ENCODE measurements at places on chromosomes 3 and 15.

DNA sequence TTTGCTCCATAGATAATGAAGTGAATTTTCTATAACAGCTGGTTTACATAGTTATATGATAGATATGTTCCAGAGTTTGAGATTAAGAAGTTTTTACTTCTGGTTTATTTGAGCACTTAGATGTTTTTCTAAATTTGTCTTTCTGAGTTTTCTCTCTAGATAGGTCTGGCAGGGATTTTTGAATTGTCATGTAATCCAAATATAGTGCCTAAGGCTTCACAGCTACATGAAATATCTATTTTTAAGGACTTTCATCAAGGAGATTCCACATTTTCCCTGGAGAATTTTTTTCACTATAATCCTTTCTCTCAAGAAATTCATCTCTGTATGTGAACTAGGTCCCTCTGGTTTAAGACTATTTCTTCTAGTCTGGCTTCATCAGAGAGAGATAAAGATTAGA lies 12.0 kb downstream of the PPM1L start:
- DNase-seq = no peak

- DNase-seq = no peak
These were observed 58.8 kb downstream of the XXYLT1 start for GRCh38 chr3:195212033-195212748.

- DNase-seq = peak; percentile 73
These were observed 21.3 kb upstream of the DAPK2 start for GRCh38 chr15:64067564-64068030.

GRCh38 chr15:25378501-25378901 lies 60.3 kb downstream of the UBE3A start:
- no peak for DNase-seq

- DNase-seq = no peak
These were observed 101.6 kb downstream of the ZPLD1 start for GRCh38 chr3:102536456-102536855.

- no peak for DNase-seq
These were observed 120.2 kb downstream of the ITPR1 start for GRCh38 chr3:4613366-4613765.

DNA sequence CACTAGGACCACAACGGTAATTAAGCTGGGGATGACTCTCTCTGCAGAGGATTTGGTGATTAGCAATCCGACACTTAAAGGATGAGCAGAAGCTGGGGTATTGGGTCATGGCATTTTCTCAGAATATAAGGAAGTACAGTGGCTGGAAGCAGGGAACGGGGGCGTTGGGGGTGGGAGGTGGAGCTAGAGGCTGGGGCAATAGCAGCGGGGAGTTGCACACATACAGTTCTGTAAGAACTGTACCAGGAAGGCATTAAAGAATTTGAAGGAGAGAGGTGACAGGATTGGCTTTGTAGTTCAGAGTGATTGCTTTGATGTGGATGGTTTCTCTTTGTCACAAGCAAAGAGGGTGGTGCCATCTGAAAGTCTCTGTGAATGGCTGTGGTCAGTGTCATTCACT lies 28.2 kb downstream of the PSMD6 start:
- no peak for DNase-seq

GRCh38 chr15:25900431-25900830 lies 37.3 kb upstream of the ATP10A start:
- no peak for DNase-seq

DNA sequence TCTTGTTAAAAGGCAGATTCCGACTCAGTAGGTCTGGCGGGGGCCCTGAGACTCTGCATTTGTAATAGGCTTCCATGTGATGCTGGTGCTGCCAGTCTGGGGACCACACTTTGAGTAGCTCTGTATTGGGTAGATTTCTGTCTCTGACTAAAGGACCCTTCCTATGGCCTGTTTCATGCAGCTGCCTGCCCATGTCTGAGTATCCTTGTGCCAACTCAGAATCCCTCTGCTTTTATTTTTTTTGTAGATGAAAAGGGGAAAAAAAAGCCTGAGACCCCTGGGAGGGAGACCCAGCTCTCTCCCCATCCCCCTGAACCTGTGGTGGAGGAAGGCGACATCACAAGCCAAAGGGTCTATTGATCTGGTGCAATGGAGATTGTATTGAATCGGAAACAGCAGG lies 81.9 kb downstream of the EBLN2 start:
- DNase-seq = no peak

DNA sequence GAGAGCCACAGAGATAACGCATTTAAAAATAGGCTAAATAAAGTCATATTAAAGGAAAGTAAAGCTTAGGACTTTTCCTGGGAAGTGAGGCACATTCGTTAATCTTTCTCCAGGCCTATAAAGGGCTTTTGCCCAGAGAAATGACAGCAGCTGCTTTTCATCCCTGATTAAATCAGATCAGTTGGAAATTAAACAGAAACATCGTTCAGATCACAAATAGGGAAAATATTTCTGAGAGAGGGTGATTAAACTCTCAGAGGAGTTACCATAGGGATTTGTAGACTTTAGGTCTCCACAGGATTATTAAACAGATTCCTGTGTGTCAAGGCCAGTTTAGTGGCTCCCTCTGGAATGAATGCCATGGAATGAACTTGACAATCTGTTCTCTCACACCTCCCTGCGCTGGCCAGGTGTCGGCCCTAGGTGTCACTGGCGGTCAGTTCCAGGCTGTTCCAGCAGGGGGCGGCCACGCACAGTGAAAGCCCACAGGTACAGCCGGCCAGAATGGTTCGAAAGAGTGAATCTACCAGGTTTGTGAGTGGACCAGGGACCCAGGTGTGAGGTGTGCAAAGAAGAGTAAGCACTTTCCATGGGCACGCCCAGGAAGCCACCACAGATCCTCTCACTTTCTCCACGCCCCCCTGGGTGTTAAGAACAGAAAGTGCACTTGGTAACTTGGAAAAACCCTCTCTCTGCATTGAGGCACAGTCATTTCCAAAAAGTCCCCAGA lies 253.0 kb upstream of the RASGRP1 start:
- peak; percentile 89 for DNase-seq

DNA sequence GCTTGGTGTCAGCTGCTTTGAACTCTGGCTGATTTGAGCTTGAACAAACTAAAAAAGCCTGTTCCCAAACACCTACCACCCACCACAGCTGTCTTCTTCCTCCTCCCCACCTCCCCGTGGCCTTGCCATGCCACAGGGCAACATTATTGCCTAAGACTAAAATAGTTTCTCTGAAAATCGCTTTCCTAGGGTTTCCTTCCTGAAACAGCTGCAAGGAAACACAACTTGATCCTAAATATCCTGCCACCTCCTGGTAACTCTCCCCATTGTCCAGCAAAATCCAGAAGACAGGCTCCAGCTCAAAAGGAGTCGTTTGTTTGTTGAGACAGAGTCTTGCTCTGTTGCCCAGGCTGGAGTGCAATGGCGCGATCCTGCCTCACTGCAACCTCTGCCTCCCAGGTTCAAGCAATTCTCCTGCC lies 193.9 kb upstream of the TPM1 start:
- DNase-seq = no peak

GRCh38 chr3:69811452-69812401 lies 72.5 kb downstream of the MITF start:
- DNase-seq = no peak

DNA sequence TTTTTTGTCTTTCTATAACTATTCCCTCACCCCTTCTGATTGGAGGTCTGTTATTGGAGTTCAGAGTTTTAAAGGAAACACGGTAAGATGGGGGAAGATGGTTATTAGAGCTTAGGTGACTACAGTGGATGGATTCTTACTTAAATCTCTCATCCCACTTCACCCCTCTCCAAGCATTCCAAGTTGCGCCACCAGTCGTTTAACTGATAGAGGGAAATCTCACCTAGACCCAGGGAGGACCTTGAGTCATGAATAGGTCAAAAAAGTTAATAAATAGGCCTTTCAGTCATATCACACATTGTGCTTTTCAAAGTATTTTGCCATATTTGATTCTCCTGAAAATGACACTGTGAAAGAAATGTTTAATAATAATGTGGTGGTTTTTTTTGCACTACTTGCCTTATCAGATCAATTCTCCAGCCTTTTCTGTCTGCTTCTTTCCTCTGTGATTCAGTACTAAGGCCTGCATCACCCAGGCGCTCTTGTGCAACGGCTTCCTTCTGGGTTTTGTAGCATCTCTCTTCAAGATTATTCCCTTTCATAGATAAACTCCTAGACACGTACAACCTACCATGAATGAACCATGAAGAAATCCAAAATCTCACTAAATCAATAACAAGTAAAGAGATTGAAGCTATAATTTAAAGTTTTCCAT lies 100.4 kb upstream of the TGFBR2 start:
- no peak for DNase-seq

- no peak for DNase-seq
These were observed 71.2 kb upstream of the GOLGA8B start for GRCh38 chr15:34654625-34655024.

- DNase-seq = peak; percentile 30
These were observed 34.2 kb downstream of the ALS2CL start for GRCh38 chr3:46659285-46659684.

DNA sequence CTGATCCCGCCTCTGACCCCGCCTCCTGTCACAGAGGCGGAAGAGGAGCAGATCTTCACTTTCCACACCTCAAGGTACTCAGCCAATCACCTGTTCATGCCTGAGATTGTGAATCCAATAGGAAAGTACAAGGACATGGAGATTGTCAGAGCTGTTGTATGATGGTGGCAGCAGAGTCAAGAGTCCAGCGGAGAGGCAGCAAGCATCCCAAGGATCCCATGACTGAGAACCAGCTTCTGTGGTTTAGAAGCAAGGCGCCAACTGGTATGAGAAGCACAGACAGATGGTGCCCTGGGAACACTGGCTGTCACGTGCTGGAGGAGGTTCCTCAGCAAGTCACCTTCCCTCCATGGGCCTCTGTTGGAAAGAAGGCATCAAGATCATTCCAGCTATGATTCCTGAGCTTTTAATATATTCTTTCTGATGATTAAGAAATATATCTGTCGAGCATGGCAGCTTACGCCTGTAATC lies 93.9 kb downstream of the CPN2 start:
- DNase-seq = no peak

- DNase-seq = no peak
These were observed 145.8 kb upstream of the UBE2E1 start for GRCh38 chr3:23659840-23660430.

- no peak for DNase-seq
These were observed 1.5 kb upstream of the CDHR4 start for GRCh38 chr3:49801160-49801559.

DNA sequence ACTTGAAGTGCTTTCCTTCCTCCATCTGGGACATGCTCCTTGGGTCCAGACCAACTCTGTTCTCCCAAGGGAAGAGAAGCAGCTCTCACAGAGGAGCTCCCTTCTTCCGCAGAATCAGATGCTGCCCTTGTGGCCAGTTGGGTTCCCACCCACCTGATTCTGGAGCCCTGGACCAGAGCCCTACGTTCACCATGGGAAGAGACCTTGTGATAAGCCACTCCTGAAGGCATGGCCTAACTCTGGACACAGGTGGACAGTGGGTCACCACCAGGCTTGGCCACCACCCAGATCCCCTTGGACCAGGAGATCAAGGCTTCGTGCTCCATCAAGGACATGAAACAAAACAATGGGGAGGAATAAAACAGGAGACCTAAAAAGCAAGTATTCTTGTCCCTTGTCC lies 172.2 kb downstream of the RPLP1 start:
- DNase-seq = no peak

DNA sequence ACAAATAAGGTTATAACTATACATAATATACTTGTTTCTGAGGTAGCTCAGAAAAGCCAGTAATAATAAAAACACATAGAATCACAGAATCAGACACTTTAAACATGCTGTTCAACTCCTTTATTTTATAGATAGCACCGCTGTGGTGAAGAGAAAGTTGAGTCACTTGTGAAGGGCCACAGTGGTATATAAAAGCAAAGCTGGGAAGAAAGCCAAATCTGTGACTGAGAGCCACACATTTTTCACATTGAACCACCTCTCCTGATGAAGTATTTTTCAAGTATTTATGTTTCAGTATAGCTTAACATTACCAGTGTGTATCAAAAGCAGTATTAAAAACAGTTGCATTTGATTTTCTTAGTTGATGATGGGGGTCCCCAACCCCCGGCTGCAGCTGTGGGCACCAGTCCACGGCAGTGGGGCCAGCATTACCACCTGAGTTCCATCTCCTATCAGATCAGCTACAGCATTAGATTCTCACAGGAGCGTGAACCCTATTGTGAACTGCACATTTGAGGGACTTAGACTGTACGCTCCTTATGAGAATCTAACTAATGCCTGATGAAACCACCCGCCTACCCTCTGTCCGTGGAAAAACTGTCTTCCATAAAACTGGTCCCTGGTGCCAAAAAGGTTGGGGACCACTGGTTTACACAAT lies 46.2 kb downstream of the TBL1XR1 start:
- DNase-seq = no peak

GRCh38 chr15:43509660-43510199 lies 7.7 kb upstream of the MAP1A start:
- DNase-seq = no peak

- peak; percentile 85 for DNase-seq
These were observed 23.6 kb downstream of the NR2F2 start for GRCh38 chr15:96353930-96354730.

- DNase-seq = no peak
These were observed 35.3 kb upstream of the MINAR1 start for GRCh38 chr15:79396850-79397249.

- no peak for DNase-seq
These were observed 36.2 kb downstream of the NGLY1 start for GRCh38 chr3:25747033-25747432.

DNA sequence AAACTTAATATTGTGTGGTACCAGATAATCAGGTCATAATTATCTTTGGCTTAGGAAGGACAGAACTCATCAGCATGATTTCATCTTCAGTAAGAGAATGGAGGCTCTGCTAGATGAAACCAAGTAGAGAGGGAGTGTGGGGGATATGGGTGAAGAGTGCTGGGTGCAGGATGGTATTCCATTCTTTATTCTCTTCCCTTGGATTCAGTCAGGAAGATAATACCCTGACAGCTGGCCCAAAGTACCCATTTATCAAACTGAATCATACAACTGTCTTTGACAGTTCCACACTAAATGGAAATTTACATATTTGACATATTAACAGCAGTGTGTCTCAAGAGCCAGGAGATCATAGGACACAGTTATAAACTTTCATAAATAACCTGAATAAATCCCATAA lies 44.7 kb downstream of the GOLIM4 start:
- DNase-seq = no peak

- no peak for DNase-seq
These were observed 10.0 kb upstream of the INO80 start for GRCh38 chr15:41125931-41126642.

- no peak for DNase-seq
These were observed 10.6 kb downstream of the PARP14 start for GRCh38 chr3:122691195-122691594.

- DNase-seq = no peak
These were observed 72.8 kb downstream of the GALK2 start for GRCh38 chr15:49242820-49243219.

DNA sequence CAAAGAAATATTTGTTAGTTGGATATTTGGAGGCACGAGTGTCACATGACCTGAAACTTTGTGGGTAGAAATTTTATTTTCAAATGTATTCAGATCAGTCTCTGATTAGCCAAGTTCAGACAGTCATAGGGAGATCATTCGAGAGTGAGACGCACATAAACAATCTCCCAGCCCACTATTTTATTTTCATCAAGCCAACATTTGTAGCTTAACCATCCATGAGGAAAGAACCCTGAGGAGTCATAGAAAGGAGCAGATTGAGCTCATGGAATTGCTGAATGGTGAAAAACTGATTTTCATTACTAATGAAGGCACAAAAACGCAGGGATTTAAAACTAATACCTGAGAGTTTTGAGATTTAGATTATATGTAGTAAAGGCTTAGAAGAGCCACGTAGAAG lies 548.7 kb downstream of the NSUN3 start:
- no peak for DNase-seq

Measured in sciatic nerve (tissue), 2 donors.